ENCODE measurements at places on chromosomes 3 and 15. TPM values are rescaled to one million over a fixed set of nuclear protein-coding genes. Genes with fewer than 3 reads are reported as not detected.

GRCh38 chr15:86408261-86408660, 328.6 kb downstream of the AGBL1 start:
- no peak for DNase-seq

DNA sequence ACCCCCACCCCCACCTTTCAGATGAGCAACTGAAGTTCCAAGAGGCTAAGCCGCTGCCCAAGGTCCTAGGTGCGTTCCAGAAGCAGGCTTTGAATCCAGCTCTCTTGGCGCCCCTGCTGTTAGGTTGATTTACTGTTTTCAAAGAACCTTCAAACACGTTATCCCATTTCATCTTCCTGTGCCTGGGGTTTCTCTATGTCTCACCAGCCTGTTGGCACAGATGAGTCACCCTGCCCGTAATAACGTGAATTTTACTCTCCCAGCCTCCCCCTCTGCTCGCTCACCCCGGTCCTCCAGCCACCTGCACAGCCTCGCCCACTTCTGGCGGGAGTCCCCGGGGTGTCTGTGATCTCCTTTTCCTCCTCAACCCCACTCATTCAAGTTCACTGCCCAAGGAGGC, 13.0 kb upstream of the TSEN2 start:
- DNase-seq: no peak

DNA sequence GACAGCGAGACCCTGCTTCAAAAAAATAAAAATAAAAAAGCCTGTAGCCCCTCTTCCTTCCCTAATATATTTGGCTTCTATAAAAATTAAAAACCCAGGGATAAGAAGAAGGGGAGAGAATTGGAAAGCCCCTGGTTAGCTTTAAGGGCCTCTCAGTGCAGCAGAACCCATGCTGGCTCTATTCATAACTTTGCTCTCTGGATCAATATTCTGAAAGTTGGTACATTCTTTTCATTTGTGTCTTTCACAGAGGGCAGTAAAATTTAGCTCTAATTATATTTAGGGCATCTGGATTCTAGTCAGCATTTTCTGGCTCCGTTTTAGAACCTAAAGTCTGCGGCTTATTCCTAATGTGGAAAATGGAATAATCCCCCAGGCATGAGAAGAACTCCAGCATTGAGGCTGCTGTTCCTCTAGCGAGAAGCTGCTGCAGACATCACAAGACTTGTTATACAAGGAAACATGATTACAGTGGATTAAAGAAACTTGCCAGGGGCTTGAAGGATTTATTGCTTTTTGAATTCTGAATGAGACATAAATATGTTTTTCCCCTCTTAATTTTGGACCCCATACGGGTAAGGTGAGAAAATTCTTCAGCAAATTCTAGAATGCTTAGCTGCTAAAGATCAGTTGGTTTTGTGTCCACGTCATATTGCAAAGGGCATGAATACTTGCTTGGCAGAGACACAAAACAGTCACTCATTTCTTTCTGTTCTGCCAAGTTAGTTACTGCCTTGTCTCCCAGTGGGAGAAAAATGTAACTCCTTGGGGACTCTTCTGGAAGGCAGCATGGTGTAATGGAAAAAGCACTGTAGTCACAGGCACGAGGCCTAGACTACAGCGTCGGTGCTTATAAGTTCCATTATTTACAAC, 177.7 kb downstream of the VGLL4 start:
- no peak for DNase-seq

DNA sequence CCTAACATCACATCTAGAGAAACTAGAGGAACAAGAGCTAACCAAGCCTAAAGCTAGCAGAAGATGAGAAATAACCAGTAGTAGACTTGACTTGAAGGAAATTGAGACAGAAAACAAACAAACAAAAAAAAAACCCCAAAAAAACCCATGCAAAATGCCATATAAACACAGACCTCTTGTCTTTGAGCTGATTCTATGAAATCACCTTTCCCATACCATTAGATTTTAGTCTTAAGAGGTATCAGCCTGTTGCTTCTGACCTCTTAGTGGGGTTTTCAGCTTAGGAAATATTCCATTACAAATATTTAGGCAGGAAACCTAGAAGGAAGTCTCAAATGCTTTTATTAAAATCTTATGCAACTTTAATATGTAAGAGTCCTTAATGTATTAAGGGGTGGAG, 23.9 kb upstream of the ST3GAL6 start:
- no peak for DNase-seq

DNA sequence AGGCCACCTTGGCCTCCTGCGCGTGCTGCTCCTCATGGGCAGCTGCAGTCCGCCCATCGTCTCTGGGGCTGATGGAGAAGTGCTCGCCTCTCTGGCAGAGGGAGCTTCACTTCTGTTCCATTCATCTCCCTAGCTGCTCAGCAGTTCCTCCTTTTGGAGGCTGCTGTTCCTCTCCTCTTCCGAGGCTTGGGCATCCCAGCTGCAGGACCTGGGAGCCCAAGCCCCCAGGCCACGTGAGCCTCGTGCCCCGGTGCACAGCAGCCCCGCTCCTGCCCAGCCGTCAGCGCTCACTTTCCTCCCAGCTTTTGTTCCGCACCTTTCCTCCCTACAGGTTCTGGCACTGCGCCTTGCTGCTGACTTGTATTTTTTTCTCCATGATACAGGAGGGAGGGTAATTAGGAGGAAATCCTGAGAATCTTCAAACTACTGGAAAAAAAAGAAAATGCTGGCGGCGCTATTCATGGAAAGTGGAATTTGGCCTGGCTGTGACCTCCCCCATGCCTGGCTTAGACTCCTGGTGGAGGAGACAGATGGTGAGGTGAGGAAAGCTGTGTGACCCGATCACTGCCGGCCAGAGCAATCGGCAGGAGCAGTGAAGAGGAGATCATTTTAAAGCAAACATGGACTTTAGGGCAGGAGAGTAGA, 210.1 kb downstream of the CHST2 start:
- no peak for DNase-seq

GRCh38 chr3:165920984-165921383, 83.8 kb upstream of the BCHE start:
- no peak for DNase-seq

DNA sequence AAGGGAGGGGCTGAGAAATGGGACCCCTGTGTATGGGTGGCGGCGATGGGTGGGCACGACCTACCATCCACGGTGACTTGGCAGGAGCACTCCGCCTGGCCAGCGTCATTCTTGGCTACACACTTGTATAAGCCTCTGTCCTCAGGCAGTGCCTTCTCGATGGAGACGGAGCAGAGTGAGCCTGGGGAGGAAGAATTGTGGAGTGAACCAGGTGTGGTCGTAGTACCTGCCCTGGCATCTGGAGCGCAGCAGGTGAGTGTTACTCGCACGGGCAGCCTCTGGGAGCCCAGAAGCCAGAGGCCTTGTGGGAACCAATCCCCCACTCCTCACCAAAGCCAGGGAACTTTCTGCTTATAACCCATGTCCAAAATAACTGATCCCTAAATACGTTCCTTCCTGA, 107.8 kb upstream of the HACD2 start:
- no peak for DNase-seq

DNA sequence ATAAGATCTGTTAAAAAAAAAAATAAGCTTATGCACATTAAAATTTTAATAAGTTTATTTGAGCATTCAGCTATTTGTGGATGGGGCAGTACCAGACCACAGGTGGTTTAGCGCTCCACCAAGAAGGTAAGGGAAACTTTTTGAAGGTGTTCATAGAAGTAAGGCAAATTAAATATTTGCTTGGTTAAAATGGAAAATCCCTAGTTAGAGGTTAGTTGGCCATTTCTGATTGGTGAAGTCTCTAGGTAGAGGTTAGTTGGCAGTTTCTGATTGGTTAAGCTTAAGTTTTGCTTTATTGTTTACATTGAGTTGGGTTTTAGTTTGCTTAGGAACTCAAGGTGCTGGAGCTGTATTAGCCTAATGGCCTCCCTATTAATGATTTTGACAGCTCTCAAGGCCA, 30.7 kb downstream of the SCN11A start:
- DNase-seq: no peak

DNA sequence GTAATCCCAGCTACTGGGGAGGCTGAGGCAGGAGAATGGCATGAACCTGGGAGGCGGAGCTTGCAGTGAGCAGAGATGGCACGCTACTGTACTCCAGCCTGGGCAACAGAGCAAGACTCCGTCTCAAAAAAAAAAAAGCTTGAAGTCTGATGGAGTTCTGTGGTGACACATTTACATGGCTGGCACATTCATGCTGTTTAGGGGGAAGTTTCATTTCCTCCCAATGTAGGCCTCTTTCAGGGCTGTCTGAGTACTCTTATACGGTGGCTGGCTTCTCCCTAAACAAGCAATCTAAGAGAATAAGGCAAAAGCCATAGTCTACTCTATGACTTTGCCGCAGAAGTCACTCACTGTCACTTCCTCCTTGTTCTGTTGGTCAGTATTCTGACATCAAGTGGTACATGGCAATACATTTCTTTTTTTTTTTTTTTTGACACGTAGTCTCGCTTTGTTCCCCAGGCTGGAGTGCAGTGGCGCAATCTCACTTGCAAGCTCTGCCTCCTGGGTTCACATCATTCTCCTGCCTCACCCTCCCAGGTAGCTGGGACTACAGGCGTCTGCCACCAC, 41.2 kb downstream of the OIP5 start:
- DNase-seq: no peak

GRCh38 chr15:88658972-88659931, 20.4 kb downstream of the ISG20 start:
- no peak for DNase-seq

DNA sequence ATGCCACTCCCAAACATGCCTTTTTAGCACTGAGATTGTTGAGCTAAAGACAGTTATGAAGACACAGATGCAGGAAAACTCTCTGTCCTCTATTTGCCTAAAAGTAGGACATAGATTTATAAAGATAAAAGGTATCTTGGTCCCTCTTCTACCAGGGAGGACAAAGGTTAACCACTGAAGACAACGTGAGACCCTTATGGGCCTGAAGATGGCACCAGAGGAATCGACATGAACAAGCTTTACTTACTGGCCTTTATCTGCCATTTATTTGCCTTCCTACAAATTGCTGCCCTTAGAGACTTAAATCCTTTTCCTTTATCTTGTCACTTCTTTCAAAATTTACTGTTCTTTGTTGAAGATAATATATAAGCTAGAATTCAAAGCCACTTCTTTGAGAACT, 109.7 kb upstream of the FAM3D start:
- no peak for DNase-seq

DNA sequence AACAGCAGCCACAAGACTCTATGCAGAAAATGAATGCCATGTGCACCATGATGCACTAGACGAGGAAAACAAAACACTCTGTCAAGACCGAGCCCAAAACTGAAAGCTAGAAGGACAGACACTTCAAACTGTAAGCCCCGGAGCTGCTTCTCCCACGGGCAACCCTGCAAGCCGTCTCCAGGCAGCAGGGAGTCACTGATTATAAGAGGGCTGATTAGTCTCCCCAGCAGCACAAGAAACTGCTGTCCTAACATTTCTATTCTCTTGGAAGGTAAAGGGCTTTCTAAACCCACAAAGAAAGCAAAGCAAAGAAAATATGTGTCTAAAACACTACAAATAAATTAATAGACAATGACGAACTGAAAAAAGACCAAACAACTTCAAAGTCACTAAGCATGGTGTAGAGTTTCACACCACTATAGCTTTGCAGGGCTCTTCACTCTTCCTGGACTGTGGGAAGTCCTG, 15.5 kb downstream of the TBC1D2B start:
- DNase-seq: no peak

DNA sequence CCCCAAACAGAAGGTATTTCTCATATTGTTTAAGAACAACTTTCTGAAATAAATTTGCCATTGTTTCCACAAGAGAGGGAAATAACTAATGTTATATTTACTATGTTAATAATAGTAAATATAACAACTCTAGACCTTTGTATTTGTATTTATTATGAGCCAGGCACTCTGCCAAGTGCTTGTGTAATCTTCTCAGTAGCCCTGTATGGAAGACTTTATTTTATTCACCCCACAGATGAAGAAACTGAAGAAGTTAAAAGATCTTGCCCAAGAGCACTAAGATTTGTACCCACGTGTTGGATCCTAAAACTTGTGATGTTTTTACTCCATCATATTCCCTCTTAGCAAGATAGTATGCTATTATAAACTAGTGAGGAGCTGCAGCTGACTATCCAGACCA, 12.0 kb upstream of the GNB4 start:
- no peak for DNase-seq

DNA sequence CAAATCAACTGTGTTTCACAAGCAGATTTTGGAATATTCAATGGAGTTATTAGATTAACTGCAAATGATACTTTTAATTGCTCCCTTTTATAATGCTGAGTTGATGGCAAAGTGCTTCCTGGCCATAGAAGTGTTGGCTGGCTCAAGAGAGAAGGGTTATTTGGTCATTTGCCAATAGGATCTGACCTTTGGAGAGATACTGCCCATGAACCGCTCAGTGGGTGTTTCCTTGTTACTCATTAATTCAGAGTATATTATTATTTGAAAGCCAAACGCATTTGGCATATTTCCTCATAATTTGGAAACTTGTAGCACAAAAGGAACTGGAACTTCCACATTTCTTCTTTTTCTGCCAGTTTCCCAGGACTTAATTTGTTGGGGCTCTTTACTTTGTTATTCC, 234.7 kb downstream of the CDIN1 start:
- no peak for DNase-seq

GRCh38 chr3:72582211-72582878, 265.9 kb downstream of the SHQ1 start:
- DNase-seq: no peak

- no peak for DNase-seq
Measured at GRCh38 chr15:84951736-84952135, 29.9 kb upstream of the PDE8A start.

The PPARG gene
- total RNA-seq: 6.0 TPM

The CYP1A1 gene
- 2.4 TPM for total RNA-seq

The SEMA3F gene
- total RNA-seq: 11.7 TPM

Data from psoas muscle (tissue), 8 donors.